WTC11 (cell line): ENCODE measurements at places on chromosomes 12 and 14.

DNA sequence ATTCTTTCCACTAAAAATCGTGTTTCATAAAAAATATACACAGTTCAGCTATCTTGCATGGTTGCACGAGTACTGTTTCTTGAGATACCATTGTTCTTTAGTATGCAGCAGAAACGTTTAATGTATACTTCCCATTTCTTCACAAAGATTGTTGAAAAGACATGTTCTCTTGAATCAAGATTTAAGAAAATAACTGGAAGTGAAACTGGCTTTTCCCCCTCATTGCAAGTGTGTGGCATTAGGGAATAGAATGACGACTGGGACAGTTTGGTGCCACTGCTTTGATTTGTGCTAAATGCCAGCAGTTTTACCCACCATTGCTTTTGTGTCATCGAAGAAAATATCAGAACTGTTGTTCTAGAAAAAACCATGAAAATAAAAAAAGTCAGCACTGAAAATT, 20.3 kb upstream of the DHRS2 start:
- DNase-seq: no peak

GRCh38 chr12:64675795-64676194, 65.5 kb downstream of the RASSF3 start:
- no peak for DNase-seq

- DNase-seq: no peak
Measured at GRCh38 chr12:99029511-99030271, 384.6 kb downstream of the APAF1 start.

- no peak for DNase-seq
Measured at GRCh38 chr14:61997161-61997560, 234.9 kb downstream of the SNAPC1 start.

GRCh38 chr14:51201890-51202289, 38.2 kb upstream of the TMX1 start:
- DNase-seq: no peak

GRCh38 chr12:15928870-15929571, 17.9 kb downstream of the DERA start:
- DNase-seq: no peak

- DNase-seq: no peak
Measured at GRCh38 chr12:41365653-41366171, 177.6 kb downstream of the PDZRN4 start.

- no peak for DNase-seq
Measured at GRCh38 chr14:103073367-103073875, 10.6 kb upstream of the LBHD2 start.

- DNase-seq: no peak
Measured at GRCh38 chr14:61416591-61416990, 95.2 kb downstream of the PRKCH start.

GRCh38 chr12:112848338-112848715, 56.8 kb downstream of the RPH3A start:
- no peak for DNase-seq

GRCh38 chr12:13127444-13127843, 24.0 kb upstream of the GSG1 start:
- DNase-seq: no peak

DNA sequence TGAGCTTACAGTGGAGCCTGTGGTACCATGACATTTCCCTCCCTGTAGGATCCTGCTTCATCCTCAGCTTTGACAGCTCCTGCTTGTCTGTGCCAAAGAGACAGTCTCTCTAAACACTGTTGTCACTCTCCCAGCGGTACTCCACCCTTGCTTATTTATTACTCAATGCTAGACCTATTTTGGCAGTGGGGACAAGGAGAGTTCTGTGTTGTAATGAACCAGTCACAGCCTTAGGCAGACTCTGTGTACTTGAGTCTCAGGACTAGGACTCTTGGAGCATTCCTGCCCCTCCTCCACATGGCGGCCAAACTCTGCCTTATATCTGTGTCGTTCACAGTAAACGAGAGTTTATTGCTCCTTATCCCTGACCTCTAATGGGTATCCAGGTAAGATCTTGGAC, 70.9 kb downstream of the PIK3C2G start:
- DNase-seq: no peak

GRCh38 chr12:21305661-21306060, 29.1 kb downstream of the SLCO1A2 start:
- DNase-seq: no peak

GRCh38 chr12:108996320-108996719, 24.5 kb downstream of the SVOP start:
- no peak for DNase-seq

DNA sequence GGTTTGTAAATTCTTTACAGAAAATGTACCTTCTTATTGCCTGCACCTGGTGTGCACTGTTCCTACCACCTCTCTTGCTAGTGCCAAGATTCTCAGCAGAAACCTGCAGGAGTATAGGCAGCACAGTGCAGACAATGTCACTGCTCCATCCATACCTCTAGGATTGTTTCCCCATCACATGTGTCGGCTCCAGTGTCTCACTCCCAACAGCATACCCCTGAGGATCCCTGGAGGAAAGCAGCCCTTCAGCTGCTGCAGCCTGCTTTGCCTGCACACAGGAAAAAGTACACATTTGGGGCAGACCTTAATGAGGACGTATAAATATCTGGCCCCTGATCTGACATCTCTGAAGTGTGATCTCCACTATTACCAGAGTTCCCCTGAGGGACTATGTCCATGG, 235.5 kb downstream of the MDGA2 start:
- DNase-seq: no peak

DNA sequence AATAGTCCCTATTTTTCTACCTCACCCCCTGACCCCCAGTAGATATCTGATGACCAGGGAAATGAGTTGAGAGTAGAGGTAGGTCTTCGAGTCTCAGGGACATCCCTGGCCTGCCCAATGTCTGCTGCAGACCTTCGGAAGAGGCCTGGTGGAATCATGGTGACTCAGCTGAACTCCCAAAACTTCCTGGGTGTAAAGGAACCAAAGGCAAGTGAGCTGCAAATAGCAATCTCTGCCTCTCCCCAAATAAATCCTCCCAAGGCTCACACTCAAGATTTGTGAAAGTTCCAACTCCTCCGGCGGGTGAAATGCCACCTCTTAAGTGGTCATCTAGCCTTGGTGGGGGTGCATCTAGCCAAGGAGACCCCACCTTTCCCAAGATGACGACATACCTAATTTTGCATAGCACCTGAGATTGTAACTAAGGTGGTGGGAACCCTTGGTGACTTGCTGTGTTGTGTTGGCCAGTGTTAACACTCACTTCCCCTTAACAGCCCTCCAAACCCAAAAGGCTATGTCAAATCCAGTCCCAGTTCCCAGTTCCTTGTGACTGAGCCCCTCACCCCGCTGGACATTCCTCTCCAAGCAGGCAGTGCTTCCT, 6.3 kb downstream of the ZFP36L1 start:
- DNase-seq: no peak
